Foreskin keratinocyte (primary cell): ENCODE measurements at places on chromosomes 11 and 22. TPM values are rescaled to one million over a fixed set of nuclear protein-coding genes. Genes with fewer than 3 reads are reported as not detected.

Gene NXPE1
- not detected in 2 replicates for total RNA-seq

Gene NLRP14
- 0.04 and 0.07 TPM in 2 replicates for total RNA-seq

Gene LIN7C
- total RNA-seq: 42.6 and 46.6 TPM in 2 replicates

Gene TRIM6
- total RNA-seq: 3.6 and 4.6 TPM in 2 replicates

Gene FOLR2
- total RNA-seq: not detected in 2 replicates

Gene RCOR2
- total RNA-seq: 1.5 and 1.8 TPM in 2 replicates

Gene CARD18
- total RNA-seq: 0.48 and 0.78 TPM in 2 replicates

Gene NXPE2
- total RNA-seq: not detected in 2 replicates

Gene FAM111B
- total RNA-seq: 24.6 and 24.8 TPM in 2 replicates

Gene PTPN5
- total RNA-seq: not detected in 2 replicates

Gene MTMR3
- 19.7 and 21.0 TPM in 2 replicates for total RNA-seq

Gene PRG2
- 0.17 TPM in 1 of 2 replicates, not detected in the other for total RNA-seq

Gene SLC5A4
- not detected in 2 replicates for total RNA-seq

Gene GGTLC3
- not detected in 2 replicates for total RNA-seq

Gene SLC15A3
- 2.6 and 7.5 TPM in 2 replicates for total RNA-seq

Gene VSTM5
- 0.11 and 0.14 TPM in 2 replicates for total RNA-seq

Gene SLC7A4
- 0.07 and 0.11 TPM in 2 replicates for total RNA-seq

Gene GTSE1
- total RNA-seq: 23.8 and 28.6 TPM in 2 replicates

Gene TBX10
- not detected in 2 replicates for total RNA-seq

Gene NEFH
- 1.6 and 1.9 TPM in 2 replicates for total RNA-seq
